Gastroesophageal sphincter (tissue), 4 donors: ENCODE measurements at places on chromosomes 5 and 9.

DNA sequence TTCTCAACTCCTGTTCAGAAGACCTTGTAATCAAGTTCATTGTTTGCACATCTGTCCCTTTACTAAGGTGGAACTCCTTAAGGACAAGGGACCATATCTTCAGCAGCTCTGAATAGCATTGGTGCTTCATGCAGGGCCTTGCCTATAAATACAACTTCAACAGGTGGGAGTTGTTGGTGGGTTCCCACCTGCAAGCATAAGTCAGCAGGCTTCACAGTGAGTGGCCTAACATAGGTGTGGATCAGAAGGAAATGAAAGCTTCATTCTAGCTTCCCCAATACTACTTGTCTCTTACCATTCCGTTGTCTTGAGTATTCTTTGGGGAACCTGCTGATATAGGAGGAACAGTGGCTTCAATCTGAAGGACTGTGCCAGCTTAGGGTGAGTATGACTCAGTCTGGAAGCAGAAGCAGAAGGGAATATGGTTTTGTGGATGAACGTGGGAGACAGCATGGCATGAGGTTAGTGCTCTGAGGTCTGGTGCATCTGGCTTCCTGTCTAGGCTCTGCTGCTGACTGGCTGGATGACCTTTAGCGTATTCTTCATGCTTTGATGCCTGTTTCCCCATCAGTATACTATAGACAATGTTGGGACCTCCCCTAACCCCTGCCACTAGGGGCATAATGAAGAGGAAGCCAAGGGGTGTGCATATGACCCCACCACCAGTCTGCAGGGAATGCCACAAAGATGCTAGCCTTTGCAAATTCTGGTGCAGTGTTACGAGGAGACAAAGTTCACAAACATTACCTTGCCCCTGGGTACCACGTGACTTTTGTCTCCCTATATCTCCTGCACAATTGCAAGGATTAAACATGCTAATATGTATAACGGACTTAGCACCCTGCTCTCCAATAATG is 192.3 kb downstream of the PALM2AKAP2 start:
- peak; percentile 10 for ATAC-seq

DNA sequence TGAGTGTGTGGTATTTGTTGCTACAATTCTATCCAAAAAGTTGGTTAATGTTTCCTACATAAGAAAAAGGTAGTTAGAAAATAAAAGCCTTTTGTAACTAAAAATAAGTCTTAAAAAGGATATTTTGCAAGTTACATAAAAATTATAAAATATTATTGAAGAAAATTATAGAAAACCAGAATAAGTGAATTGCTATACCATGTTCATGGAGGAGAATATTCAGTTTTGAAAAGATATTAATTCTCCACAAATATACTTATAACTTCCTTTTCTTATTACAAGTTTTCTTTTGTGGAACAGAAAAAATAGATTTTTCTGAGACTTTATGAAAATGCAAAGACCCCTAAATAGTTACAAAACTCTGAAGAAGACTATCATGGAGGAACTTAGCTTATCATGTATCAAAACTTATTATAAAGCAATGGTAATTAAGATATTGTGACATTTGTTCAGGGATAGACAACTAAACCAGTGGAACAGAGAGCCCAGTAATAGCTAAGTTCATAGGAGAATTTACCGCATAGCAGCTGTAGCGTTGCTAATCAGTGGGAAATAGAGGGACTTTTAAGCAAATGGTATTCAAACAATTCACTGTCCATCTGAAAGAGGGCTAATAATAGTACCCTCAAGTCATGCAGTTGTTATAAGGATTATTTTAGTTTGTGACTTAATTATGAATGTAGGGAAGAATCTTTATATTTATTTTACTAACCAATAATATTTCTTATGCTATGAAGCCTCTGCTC is 515.2 kb upstream of the ZNF608 start:
- ATAC-seq: no peak

DNA sequence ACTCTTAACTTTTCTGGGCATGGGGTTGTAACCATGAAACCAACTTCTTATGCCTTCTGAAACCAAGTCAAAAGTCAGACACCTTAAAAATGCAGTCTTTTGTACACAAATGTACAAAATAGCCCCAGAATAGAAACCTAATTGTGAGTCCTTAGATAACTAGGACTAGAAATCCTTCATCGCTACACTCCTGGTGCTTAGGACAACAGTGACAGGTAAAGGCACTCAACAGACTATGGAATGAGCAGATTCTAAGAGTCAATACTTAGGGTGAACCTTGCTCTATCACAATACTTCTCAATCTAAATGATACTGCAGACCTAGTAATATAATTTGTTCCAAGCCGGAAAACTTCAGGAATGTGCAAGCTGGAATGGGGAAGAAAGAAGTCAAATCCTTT is 163.7 kb downstream of the PDE4D start:
- no peak for ATAC-seq

DNA sequence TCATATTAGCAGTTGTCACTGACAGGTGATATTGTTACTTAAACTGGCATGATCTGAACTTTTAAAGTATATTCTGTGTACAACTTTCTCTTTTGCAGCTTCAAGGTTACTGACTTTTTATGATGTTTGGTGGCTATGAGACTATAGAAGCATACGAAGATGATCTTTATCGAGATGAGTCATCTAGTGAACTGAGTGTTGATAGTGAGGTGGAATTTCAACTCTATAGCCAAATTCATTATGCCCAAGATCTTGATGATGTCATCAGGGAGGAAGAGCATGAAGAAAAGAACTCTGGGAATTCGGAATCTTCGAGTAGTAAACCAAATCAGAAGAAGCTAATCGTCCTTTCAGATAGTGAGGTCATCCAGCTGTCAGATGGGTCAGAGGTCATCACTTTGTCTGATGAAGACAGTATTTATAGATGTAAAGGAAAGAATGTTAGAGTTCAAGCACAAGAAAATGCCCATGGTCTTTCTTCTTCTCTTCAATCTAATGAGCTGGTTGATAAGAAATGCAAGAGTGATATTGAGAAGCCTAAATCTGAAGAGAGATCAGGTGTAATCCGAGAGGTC is 5.9 kb downstream of the ZCCHC7 start:
- ATAC-seq: no peak

- no peak for ATAC-seq
Observed at GRCh38 chr9:127307802-127308201, 43.2 kb downstream of the GARNL3 start.

GRCh38 chr9:99040911-99041582 is 63.9 kb upstream of the TGFBR1 start:
- ATAC-seq: peak; percentile 46

GRCh38 chr5:99019812-99020697 is 91.2 kb upstream of the CHD1 start:
- ATAC-seq: peak; percentile 22

DNA sequence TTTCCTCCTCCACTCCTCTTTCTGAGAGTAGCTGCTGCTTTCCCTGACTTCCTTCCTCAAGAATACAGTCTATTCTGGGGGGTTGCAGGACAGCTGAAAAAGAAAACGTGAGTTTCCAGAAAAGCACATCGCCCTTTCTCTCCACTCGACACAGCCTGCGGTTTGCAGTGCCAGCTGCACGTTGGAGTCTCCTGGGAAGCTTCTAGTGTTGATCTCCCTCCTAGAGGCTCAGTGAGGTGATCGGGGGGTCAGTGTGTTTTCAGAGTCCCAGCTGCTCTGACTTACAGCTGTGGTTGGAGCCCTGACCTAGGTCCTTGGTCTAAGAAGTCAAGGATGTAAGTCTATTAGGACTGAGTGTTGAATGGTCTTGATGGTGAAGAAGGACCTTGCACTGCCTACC is 25.0 kb upstream of the SUSD3 start:
- ATAC-seq: no peak

DNA sequence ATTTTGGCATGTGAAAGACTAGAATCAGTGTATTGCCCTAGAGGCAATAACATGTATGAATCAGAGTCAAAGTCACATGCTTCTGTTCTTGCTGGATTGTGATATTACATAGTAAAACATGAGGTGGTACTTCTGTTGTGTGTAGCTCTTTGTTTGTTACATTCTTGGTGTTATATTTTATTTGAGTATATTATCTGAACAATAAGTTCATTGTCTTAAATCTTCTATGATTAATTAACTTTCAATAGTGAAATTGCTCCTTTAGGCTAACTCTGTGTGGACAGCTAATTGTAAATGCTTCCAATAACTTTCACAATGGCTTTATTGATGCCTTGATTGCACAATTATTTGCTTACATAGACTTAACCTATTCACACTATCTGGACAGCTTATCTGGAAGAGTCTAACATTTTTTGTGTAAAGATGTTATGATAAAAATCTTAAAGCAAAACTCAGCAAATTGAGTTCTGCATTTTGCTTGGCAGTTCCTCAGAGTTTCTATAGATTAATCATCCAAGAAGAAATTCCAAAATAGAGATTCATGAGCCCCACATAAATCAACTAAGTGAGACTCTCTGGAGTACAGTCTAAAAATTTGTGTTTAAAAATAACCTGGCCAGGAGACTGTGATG is 239.6 kb upstream of the TUSC1 start:
- no peak for ATAC-seq

DNA sequence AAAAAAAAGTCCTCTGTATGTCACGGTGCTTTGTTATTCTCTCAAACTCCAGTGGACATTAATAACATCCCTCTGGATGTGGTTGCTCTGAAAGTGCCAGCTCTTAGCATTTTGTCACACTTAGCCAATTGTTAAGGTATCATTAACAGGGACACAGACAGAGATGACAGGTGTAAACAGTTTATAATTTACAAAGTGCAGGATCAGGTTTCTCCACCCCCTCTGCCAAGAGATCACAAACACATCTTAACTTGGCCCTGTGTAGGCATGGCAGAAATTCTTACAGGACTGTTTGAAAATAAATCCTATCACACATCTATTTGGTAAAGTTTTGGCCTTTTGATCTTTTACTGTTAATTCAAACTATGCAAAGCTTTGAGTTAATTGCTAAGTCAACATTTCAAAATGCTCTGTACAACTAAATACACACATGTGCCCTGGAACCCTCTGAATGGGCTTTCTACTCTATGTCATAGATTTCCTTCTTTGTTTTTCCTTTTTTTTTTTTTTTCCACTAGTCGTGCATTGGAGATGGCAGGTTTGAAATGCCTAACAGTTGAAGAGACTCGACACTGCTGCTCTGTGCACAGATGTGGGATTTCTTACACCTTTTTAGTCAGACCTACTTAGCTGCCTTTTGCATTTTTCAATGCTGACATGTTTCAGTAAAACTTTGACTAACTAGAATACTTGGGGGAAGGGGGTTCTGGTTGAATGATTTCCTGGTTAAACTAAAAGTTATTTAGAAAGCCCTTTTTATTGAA is 41.7 kb downstream of the SEMA6A start:
- ATAC-seq: no peak

- ATAC-seq: no peak
Observed at GRCh38 chr5:6592601-6593000, 40.2 kb downstream of the NSUN2 start.

DNA sequence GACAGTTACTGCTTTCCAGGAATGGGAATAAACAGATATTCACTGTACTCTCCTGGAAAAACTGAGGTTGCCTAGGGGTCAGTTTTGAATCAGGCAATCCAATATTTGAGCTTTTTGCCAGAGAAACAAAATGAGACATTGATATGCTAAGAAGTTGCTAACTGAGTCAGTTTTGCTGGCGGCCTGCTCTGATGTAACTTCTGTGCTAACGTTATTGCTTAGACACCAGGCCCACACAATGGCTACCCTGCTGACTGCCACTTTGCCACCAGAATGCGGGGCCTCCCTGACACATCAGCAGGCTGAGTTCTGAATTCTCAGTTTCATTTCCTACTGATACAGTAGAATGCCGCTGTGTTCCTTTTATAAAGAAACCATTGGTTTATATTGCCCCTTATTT is 18.2 kb upstream of the ZNF618 start:
- ATAC-seq: no peak

DNA sequence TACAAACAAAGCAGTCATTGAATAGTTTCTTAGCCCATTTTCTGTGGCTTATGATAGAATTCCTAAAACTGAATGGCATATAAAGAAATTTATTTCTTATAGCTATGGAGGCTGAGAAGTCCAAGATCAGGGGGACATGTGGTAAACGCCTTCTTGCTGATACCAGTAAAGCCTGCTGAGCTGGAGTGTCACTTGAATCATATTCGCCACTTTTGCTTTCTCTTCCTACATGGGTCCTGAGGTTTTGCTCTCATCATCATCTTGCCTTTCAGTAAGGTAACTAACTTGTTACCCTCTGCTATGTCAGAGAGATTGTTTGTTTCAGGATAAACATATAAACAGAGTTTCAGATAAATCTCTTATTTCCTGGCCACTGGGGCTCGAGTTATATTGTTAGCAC is 203.3 kb upstream of the DMRT1 start:
- ATAC-seq: no peak

DNA sequence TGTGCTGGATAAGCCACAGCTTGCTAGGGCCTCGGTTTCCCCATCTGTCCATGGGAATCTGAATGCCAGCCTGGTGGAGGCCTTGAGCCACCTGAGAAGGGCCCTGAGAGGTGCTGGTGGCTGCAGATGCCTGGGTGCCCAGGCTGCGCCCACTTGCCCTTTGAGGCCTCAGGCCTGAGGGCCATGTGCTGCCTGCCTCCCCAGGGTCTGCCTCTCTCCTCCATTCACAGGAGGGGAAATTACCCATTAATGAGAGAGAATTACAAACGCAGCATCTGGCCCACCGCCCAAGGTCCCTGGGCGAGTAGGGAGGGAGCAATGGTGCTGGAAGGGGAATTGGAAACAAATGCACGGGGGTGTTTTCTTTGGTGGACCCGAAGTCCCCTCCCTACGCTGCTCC is 59.6 kb downstream of the BARX1 start:
- ATAC-seq: no peak

- no peak for ATAC-seq
Observed at GRCh38 chr9:33105504-33105903, 29.0 kb upstream of the SMU1 start.

- no peak for ATAC-seq
Observed at GRCh38 chr5:119321569-119322311, 34.1 kb upstream of the TNFAIP8 start.

GRCh38 chr5:113293975-113294310 is 140.8 kb downstream of the TSSK1B start:
- no peak for ATAC-seq

GRCh38 chr5:135141303-135142268 is 107.6 kb upstream of the PITX1 start:
- no peak for ATAC-seq

GRCh38 chr9:129698254-129698757 is 32.9 kb downstream of the PRRX2 start:
- peak; percentile 66 for ATAC-seq

- no peak for ATAC-seq
Observed at GRCh38 chr5:166330036-166330435, 1961.4 kb upstream of the WWC1 start.
